HL-60 (cell line): ENCODE measurements at places on chromosomes 2 and 18.
A peak's percentile ranks its signal among the peaks of the same experiment; 100 is the strongest.

DNA sequence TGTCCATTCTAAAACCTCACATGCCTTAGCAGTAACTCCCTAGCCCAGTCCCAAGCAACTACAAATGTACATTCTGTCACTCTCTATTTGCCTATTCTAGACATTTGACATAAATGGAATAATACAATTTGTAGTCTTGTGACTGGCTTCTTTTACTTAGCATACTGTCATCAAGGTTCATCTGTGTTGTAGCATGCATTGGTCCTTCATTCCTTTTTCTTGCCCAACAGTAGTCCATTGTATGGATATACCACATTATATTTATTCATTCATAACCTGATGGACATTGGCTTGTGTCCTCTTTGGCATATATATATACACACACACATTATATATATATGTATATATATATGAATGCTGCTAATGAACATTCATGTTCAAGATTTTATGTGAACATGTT lies 2.2 kb upstream of the MFSD2B start:
- no peak for DNase-seq

DNA sequence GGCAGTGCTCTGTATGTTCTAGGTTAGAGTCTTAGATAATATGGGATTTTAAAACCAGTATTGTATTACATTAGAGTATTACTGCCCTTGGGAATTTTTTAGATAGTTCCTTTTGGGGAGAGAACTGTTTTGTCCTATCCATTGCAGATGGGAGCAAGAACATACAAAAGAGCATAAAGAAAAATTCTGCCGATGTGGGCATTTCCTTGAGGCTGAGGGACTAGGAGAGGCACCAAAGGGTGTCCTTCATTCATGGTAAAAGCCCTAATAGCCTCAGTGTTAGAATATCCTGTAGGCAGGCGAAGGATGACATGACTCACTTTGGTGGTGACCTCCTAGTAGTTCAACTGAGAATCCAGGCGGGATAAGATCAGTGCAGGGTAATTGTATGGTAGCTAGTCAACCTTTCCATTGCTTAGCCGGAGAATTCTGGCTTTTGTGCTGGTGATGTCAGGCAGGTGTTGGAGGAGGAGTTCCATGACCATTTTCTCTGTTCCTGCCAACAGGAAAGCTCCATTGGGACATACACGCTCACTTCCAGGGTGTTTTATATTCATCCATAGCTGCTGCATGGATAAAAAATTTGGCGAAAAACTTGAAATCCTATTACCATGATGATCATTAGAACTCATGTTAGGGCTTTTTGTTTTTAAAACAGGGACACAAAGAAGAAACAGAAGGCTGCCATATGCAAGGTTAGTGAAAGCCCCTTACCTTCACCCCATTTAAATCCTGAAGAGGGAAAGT lies 28.1 kb downstream of the EPAS1 start:
- no peak for DNase-seq

- peak; percentile 21 for DNase-seq
Measured at GRCh38 chr2:8608411-8608954, 73.4 kb upstream of the ID2 start.

DNA sequence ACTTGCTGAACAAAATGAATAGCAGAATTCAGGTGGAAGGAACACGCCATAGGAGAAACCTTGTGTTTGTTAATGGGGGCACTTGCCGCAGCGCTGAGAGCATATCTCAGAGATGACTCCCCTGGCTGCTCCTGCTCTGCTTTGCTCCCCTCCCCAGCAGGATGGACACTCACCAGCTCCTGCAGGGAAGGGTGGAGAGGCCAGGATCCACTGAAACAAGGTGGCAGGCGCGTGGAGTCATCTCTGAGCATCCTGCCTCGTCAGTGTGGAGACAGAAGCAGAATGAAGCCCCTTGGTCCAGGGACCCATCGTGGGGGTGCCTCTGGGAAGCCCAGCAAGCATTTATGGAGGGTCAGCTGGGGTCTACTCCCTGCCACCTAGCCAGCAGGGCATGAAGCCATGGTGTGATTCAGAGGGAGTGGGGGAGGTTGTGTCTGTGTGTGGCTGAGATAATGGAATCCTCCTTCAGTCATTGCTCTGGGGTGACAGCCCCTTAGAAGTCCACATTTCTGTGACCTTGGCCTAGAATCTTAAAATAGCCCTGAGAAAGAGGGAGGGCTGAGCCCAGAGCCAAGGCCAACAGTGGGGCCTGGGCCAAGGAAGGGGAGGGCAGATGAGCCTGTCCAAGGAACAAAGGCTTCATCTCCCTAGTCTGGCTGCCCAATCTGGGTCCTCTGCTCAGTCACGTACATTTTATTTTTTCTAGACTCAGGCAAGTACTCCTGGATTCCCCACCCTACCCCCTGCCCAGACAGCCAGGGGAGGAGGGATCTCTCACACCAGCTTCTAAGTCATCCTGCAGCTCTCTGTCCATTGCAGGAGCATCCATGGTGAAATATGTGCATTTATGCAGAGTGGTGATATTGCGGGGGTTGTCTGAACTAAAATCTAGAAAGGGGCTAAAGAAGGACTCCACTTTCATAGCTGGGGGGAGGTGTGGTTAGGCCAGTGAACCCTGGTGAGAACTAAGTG lies 215.4 kb downstream of the ZBTB7C start:
- DNase-seq, result no peak

GRCh38 chr2:100057901-100058261 lies 84.5 kb downstream of the AFF3 start:
- no peak for DNase-seq

DNA sequence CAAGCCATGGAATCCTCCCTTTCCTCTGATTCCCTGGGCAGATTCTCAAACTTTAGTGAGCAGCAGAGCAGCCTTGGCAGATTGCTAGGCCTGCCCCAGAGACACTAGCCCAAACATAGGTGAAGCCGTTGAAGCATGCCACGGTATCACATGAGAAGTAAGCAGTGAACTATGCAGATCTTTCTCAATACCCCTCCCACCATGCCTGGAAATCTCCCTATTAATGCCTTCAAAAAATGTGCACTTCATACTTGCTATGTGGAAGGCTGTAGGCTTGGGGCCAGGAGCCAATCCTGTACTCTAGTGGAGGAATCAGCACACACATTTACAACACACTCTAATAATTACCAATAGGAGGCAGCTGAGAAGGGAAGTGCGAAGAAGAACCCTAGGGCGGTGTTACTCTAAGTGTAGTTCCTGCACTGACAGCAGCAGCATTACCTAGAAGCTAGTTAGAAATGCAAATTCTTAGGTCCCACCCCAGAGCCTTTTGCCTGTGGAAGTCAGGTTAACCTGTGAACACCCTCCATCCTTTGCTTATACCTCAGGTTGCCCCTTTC lies 305.1 kb upstream of the SPRED2 start:
- DNase-seq, result no peak

GRCh38 chr2:181656450-181657291 lies at the start of gene CERKL:
Gene CERKL (minus strand): TSS chr2:181657105. CDS start chr2:181657006, 99 bp downstream.
- DNase-seq, result no peak

DNA sequence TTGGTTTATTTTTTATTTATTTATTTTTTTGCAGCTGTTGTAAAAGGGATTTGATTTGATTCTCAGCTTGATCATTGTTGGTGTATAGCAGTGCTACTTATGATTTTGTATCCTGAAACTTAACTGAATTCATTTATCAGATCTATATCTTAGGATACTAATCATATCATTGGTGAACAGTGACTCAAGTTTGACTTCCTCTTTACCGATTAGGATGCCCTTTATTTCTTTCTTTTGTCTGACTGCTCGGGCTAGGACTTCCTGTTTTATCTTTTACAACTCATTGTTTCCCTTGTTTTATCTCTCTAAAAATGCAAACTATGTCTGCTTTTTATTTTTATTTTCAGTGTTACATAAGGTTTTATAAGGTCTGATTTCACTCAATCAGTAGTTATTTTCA lies 23.6 kb downstream of the SP100 start:
- DNase-seq, result no peak

- no peak for DNase-seq
Measured at GRCh38 chr2:216773072-216773471, 77.7 kb upstream of the IGFBP5 start.

DNA sequence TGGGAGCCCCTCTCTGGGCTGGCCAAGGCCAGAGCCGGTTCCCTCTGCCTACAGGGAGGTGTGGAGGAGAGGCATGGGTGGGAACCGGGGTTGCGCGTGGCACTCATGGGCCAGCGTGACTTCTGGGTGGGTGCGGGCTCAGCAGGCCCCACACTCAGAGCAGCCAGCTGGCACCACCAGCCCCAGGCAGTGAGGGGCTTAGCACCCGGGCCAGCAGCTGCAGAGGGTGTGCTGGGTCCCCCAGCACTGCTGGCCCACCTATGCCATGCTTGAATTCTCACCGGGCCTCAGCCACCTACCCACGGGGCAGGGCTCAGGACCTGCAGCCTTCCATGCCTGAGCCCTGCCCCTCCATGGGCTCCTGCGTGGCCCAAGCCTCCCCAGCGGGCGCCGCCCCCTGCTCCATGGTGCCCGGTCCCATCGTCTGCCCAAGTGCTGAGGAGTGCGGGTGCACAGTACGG lies 248.5 kb upstream of the HNMT start:
- no peak for DNase-seq

DNA sequence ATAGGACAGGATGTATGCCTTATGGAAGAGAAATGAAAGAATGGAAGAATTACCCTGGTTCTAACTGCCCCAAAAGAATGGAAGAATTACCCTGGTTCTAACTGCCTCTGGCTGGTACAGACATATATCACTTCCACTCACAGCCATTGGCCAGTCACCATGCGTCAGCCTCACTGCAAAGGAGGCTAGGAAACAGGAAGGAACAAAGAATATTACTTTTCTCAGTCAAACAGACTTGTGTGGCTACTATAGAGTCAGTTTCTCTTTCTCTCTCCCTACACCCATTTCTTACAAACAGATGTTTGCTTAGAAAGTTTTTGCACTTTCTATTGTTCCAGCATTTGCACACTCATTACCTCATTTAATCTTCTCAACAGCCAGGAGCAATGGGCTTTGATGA lies 1111.1 kb upstream of the KLHL29 start:
- no peak for DNase-seq
